ENCODE measurements at places on chromosomes 11 and 22. TPM values are rescaled to one million over a fixed set of nuclear protein-coding genes. Genes with fewer than 3 reads are reported as not detected.

DNA sequence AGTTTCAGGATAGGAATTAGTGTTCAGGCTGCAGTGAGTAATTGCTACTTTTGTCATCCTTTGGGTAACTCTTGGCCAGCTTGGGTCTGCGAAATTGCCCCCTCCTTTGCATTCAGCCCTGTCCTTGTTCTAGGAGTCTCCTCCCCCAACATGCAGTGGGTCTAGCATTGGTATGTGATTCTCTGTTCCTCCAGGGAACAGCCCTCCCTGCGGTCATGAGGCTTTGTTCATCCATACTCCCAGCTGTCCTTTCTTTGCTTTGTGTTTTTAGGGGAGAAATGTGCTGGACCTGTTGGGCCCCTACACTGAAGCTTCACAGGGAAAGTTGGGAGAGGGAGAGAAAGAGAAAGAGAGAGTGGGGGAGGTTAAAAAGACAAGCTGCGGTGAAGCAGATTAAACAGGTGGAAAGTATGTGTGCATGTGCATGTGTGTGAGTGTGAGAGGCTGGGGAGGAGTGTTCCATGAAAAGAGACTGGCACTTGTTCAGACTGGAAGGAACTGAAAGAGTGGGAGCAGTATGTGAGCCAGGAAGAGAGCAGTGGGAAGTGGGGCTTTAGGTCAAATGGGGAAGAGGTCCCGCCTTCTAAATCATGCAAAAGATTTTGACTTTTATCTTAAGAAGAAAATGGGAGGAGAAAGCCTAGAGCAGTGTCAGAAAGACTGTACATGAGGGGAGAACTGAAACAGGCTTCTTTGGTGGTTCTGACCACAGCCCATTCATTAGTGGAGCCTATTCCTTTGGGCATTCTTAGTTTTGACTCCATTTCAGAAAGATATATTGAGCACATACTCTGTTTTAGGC is 17.9 kb upstream of the SESN3 start:
- no peak for DNase-seq
- H3K36me3 ChIP-seq: no peaks in the 10 kb centered on the region

NCAM1 gene
- polyA plus RNA-seq: 0.17 TPM

- DNase-seq: peak; percentile 53
- no peaks in the 10 kb centered on the region for H3K27me3 ChIP-seq
- H3K36me3 ChIP-seq: peaks cover 2% of the 10 kb centered on the region
- H3K4me1 ChIP-seq: peaks cover 5% of the 10 kb centered on the region
- H3K27ac ChIP-seq: peak overlapping the region; percentile 97
These were observed 650 bp upstream of the NUP50 start for GRCh38 chr22:45163099-45163450.

- peaks cover 11% of the 10 kb centered on the region for H3K27me3 ChIP-seq
- no peak overlapping the region for H3K4me3 ChIP-seq
- no peak overlapping the region for H3K27ac ChIP-seq
- no peaks in the 10 kb centered on the region for H3K36me3 ChIP-seq
- no peak for DNase-seq
These were observed 30.4 kb downstream of the DUSP8 start for GRCh38 chr11:1541474-1542204.

- DNase-seq: peak; percentile 75
- H3K4me3 ChIP-seq: no peak overlapping the region
- H3K27me3 ChIP-seq: no peaks in the 10 kb centered on the region
- H3K27ac ChIP-seq: no peak overlapping the region
- H3K36me3 ChIP-seq: no peaks in the 10 kb centered on the region
These were observed 18.1 kb downstream of the PACSIN2 start for GRCh38 chr22:42996646-42997365.

DNA sequence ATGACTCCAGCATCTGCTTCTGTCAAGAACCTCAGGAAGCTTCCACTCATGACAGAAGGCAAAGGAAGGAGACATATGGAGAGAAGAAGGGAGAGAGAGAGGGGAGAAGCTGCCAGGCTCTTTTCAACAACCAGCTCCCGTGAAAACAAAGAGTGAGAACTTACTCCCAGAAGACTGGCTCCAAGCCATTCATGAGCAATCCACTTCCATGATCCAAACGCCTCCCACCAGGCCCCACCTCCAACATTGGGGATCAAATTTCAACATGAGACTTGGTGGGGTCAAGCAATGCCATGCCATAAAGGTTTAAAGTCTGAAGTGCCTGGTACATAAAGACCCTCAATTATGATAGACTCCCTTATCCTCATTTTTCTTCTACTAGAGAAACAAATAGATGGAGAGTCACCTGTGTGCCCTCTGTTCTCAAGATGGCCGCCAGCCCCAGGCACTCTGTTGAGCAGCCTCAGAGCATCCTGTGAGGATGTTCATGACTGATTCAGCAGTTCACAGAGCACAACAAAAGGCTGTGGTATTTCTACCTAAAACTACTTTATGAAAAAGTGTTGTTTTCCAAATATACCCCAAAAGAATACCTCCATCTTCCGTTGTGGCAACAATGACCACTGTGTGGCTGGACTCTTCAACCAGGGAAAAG is 69.0 kb upstream of the CRTAM start:
- no peaks in the 10 kb centered on the region for H3K27me3 ChIP-seq
- DNase-seq: peak; percentile 54
- no peak overlapping the region for H3K27ac ChIP-seq
- H3K4me1 ChIP-seq: no peaks in the 10 kb centered on the region

DNA sequence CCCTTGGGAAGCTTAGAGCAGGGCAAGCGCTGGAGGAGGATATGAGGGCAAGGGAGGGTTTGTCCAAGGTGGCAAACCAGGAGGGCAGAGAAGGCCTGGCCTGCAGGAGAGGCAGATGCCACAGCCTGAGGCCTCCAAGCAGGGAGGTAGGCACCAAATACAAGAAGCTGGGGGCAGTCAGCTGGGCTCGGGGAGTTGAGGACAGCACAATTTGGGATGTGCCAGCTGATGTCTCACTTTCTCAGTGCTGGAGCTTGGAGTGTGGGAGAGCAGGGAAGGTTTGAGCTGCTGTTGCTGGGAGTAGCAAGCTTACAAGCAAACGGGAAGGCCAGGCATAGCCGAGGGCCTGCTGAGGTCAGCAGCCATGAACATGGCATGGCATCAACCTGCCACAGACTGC is 4.0 kb downstream of the ZDHHC24 start:
- peaks cover 4% of the 10 kb centered on the region for H3K36me3 ChIP-seq
- DNase-seq: no peak
- no peak overlapping the region for H3K27ac ChIP-seq
- peaks cover 8% of the 10 kb centered on the region for H3K4me1 ChIP-seq
- H3K4me3 ChIP-seq: no peak overlapping the region

DNA sequence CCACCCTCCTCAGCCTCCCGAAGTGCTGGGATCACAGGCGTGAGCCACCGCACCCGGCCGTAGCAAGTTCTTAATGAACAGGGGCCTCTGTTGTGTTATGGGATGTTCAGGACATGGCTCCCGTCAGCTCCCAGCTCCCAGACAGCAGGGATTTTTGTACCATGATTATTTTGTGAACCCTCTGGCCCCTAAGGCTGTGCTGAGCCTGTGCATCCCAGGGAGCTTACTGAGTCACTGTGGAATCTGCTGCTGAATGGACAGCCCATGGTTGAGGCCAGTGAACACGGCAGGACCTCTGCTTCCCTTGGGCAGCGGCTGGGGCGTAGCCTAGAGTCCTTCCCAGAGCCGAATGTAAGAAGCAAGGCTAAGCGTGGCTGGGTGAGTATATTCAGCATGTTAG is 245.2 kb downstream of the NTM start:
- DNase-seq: peak; percentile 60
- no peak overlapping the region for H3K4me3 ChIP-seq
- H3K27me3 ChIP-seq: no peaks in the 10 kb centered on the region
- no peaks in the 10 kb centered on the region for H3K4me1 ChIP-seq

TRIM66 gene
- polyA plus RNA-seq: 3.9 TPM

DNA sequence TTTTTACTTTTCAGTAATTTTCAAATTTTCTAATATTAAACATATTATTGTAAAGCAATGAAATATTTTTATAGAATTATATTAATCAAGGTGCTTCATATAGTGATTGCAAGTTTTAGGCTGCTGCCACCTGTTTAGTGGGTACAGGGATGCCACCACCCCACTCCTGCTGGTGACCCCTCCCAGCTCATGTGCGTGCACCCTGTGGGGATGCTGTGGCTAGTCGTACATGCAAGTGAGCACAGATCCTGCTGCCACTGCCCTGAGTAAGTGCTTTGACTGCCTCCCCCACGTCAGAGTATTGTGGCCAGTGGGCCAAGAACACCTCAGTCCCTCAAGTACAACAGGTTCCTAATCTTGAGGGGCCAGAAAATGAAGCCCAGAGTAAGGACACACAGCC is 320.1 kb upstream of the DDI1 start:
- no peaks in the 10 kb centered on the region for H3K27me3 ChIP-seq
- H3K4me1 ChIP-seq: no peaks in the 10 kb centered on the region
- no peaks in the 10 kb centered on the region for H3K36me3 ChIP-seq
- DNase-seq: no peak

GRCh38 chr11:122874991-122875390 is 7.6 kb upstream of the JHY start:
- no peaks in the 10 kb centered on the region for H3K4me1 ChIP-seq
- no peaks in the 10 kb centered on the region for H3K36me3 ChIP-seq
- H3K27me3 ChIP-seq: no peaks in the 10 kb centered on the region
- DNase-seq: no peak

- H3K4me3 ChIP-seq: no peak overlapping the region
- DNase-seq: no peak
- no peak overlapping the region for H3K27ac ChIP-seq
- no peaks in the 10 kb centered on the region for H3K4me1 ChIP-seq
These were observed 32.5 kb downstream of the CSTF3 start for GRCh38 chr11:33128739-33129138.

DNA sequence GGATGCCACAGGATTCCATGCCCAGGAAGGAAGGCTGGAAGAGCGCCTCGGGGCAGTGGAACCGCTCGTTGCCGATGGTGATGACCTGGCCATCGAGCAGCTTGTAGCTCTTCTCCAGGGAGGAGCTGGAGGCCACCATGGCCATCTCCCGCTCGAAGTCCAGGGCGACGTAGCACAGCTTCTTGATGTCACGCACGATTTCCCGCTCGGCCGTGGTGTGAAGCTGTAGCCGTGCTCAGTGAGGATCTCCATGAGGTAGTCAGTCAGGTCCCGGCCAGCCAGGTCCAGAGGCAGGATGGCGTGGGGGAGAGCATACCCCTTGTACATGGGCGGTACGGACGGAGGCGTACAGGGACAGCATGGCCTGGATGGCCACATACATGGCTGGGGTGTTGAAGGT is 17.9 kb upstream of the EP300 start:
- H3K27ac ChIP-seq: no peak overlapping the region
- H3K4me3 ChIP-seq: no peak overlapping the region
- no peaks in the 10 kb centered on the region for H3K36me3 ChIP-seq
- DNase-seq: no peak
- H3K27me3 ChIP-seq: no peaks in the 10 kb centered on the region

DNA sequence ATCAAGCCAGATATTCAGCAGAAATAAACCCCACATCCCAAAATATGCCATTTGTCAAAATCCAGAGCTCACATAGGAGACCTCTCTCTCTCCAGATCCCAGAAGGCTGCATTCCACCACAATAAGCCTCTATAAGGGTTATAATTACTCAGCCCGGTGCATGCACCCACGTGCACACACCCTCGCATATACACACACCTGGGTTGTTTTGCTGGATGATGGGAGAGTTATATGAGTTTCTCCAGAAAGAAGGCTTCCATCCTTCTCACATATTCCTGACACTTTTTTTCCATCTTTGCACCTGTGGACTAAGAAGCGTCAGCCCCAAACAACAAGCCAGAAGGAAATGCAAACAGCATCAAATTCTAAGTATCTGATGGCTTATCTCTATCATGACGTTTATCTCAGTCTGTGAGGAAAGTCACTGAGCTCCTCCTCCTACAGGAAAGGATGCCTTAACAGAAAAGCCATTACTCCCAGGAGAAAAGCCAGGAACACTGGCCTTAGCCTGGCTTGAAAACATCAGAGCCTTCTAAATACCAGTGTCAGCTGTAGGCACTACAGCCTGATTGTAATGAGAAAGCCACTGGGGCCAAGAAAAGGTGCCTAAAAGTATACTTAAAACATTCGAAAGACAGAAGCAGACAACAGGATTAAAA is 253.2 kb downstream of the LARGE1 start:
- no peaks in the 10 kb centered on the region for H3K27me3 ChIP-seq
- no peaks in the 10 kb centered on the region for H3K36me3 ChIP-seq
- no peaks in the 10 kb centered on the region for H3K4me1 ChIP-seq
- no peak for DNase-seq
- no peak overlapping the region for H3K27ac ChIP-seq

DNA sequence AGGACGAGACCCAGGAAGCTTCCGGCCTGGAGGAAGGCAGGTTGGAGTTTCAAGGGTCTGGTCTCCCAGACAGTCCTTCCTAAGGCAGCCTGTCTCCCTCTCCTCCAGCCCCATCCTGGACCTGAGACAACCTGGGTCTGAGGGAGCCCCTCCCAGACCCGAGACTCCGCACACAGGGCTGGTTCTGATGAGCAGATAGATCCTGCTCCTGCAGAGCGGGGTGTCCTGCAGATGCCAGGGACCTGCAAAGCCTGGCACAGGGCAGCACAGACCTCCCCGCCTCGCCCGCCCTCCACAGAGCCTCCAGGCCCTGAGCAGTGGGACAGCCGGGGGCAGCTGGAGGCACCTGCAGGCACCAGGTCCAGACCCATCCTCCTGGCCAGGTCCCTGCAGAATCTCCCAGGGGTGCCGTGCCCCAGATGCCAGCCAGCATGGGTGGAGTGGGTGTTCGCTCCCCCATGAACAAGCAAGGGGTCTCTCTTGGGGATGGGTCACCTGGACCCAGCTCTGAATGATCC is 7.8 kb downstream of the PIM3 start:
- H3K27me3 ChIP-seq: no peaks in the 10 kb centered on the region
- peaks cover 11% of the 10 kb centered on the region for H3K36me3 ChIP-seq
- H3K4me3 ChIP-seq: no peak overlapping the region

OR2AG1 gene
- polyA plus RNA-seq: not detected

DNA sequence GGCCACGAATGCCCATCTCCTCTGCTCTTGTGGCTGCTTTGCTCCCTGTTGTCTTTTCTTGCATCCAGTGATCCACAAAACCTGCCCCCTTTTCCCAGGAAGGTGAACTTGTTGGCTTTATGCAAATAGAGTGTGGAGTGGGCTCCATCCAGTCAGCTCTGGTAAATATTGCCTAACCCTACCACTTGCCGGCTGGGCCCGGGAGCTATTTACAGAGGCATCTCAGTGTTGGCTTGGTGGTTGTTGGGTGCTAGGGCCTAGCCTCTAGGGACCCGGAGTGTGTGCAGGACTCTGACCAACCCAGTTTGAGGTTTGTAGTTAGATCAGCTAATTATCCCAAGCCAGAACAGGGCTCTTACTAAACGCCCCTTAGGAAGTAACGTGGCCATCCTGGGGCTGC is 40.8 kb upstream of the TLCD5 start:
- no peak for DNase-seq
- H3K4me1 ChIP-seq: no peaks in the 10 kb centered on the region
- H3K27ac ChIP-seq: no peak overlapping the region

ART1 gene
- polyA plus RNA-seq: not detected

GRCh38 chr11:13445588-13445987 is 17.4 kb downstream of the BTBD10 start:
- H3K4me1 ChIP-seq: no peaks in the 10 kb centered on the region
- no peak overlapping the region for H3K27ac ChIP-seq
- H3K36me3 ChIP-seq: no peaks in the 10 kb centered on the region
- H3K4me3 ChIP-seq: no peak overlapping the region
- no peak for DNase-seq

- H3K4me1 ChIP-seq: peaks cover 53% of the 10 kb centered on the region
- no peaks in the 10 kb centered on the region for H3K27me3 ChIP-seq
- H3K36me3 ChIP-seq: peaks cover 11% of the 10 kb centered on the region
- peak; percentile 92 for DNase-seq
- peak overlapping the region; percentile 83 for H3K27ac ChIP-seq
These were observed 1.4 kb downstream of the PLXNB2 start for GRCh38 chr22:50305923-50306566.

- H3K4me3 ChIP-seq: no peak overlapping the region
- no peaks in the 10 kb centered on the region for H3K27me3 ChIP-seq
- no peak overlapping the region for H3K27ac ChIP-seq
These were observed 275.8 kb downstream of the MIAT start for GRCh38 chr22:26933105-26933590.

Data from fibroblast of lung (primary cell).